Bronchial epithelial cell (primary cell): ENCODE measurements at places on chromosomes 3 and 15. TPM values are rescaled to one million over a fixed set of nuclear protein-coding genes. Genes with fewer than 3 reads are reported as not detected.

Gene LCTL
- 0.26 TPM in 1 of 2 replicates, not detected in the other for total RNA-seq

Gene COLQ
- total RNA-seq: under 0.01 and 0.38 TPM in 2 replicates

Gene TRIM42
- not detected in 2 replicates for total RNA-seq

Gene WDR93
- total RNA-seq: not detected in 2 replicates

Gene VWA5B2
- not detected in 2 replicates for total RNA-seq

Gene IQCH
- 1.1 and 2.9 TPM in 2 replicates for total RNA-seq

Gene CCR9
- not detected in 2 replicates for total RNA-seq

Gene THSD4
- 11.5 and 14.5 TPM in 2 replicates for total RNA-seq

Gene PLSCR5
- total RNA-seq: not detected in 2 replicates

Gene NR1I2
- total RNA-seq: not detected in 2 replicates

Gene PRSS50
- not detected in 2 replicates for total RNA-seq

Gene NAALADL2
- 1.1 and 1.4 TPM in 2 replicates for total RNA-seq

Gene PAK6
- 11.6 and 11.8 TPM in 2 replicates for total RNA-seq

Gene FANCD2OS
- not detected in 2 replicates for total RNA-seq

Gene RPL14
- 532 and 659 TPM in 2 replicates for total RNA-seq
